Inflammatory macrophage (primary cell): ENCODE measurements at places on chromosomes 7 and 10.

- DNase-seq: no peak
Observed at GRCh38 chr7:122268101-122268500, 36.4 kb downstream of the FEZF1 start.

DNA sequence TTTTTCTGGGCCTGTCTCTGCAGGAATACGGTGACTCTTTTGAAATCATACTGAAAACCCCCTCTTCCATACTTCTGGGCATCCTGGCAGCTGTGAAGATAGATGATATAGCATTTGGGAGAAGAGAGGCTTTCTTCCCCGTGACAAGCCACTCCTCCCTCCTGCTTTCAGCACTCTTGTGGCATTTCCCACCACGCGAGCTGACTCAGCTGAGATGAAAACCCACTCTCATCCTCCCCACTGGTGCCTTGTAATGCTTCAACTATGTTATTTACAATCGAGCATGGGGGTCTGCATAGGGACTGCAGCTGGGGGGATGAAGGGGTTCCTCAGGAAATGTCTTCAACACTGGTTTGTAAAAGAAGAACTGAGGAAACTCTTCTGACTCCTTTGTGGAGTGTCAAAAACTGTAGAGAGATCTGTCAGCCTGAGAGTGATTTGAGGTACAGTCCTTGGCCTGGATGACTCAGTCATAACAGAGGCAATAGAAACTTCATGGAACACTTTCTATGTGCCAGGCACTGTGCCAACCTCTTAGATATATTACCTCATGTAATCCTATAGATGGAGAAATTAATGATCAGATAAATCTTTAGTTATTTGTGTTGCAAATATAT lies 1.7 kb upstream of the TBATA start:
- DNase-seq: peak; percentile 28

DNA sequence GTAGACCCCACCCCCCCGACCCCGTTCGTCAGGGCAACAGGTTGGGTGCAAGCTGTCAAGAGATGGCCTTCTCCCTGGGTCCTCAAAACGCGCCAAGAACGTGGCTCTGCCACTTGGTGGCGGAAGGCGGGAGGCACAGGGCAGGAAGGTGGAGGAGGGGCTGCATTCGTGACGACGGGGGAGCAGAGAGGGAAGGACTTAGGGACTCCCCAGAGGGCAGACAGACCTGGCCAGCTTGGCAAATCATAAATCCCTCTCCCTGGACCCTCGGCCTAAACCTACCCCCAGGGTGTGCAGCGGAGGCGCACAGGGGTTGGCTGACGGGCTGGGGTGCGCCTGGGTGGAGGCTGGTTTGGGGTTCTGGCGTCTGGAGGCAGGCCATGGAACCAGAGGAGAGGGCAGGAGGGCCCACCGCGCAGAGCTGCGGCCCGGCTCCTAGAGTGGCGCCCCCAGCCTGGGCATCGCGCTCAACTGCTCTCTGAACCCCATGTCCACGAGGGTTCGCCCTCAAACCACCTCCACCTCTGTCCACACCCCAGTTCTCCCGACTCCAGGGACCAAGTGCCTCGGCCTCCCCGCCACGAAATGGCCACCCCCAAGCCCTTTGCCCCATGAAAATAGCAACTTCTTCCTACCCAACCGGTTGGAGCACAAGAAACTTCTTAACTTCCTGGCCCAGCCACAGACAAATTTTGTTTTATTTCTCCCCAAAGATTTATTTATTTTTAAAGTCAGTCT lies 10.8 kb upstream of the GATA3 start:
- DNase-seq: no peak

DNA sequence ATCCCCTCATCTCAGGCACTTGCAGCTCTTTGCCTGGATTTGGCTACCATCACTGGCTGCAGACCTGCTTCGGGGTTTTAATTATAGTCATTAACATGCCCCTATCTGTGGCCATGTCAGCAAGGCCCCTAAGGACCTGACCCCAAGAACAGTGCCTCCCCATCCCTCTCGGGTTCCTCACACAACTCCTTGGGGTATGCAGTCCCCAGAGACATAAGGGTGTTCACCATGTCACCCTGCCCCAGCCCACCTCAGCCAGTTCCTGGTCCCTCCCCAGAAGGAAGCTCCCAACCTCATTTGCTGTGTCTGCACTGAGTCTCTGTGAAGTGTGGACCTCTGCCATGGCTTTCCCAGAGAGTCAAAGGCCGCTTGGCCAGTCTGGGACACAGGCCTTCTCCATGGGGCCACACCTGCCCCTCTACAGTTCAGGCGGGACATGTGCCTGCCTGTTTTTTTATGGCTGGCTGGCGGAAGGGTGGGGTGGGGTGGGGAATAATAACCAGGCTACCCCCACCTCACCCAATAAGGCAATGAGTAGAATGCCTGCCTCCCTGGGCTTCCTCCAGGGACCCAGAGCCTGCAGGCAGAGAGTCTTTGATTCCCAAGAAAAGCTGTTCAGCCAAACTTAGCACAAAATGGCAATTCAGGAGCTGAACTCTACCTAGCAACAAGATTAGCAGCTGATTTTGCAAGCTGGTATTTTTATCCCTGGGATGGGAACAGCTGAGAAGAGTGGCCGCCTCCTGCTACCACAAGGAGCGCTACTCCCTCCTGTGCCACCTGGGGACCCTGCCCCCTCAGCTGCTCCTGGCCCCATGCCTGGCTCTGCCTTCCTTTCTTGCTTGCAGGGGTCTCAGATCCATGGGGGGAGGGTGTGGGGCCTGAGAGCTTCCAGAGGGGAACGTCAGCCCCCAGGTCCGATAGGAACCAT lies 23.7 kb upstream of the CAMK2B start:
- DNase-seq: no peak

GRCh38 chr10:100586959-100587358 lies 51.2 kb downstream of the HIF1AN start:
- DNase-seq: no peak

- no peak for DNase-seq
Observed at GRCh38 chr10:31819391-31819820, 109.2 kb downstream of the ARHGAP12 start.

DNA sequence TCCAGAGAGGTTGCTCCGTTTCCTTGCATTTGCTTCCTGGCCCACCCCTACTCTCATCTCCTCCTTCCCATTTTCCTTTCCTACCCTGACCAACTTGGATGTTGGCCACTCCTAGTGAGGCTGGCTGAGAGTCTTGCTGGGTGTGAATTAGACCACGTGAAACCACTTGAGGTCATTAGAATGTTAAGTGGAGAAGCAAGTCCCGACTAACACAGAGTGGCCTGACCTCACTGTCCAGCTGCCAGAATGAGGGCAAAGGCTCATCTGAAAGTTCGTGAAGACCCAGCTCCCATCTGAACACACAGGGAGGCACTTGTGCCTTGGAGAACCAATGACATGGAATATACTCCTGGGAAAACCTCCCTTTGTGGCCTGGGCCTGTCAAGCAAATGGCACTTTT lies 80.8 kb downstream of the WDR11 start:
- no peak for DNase-seq

DNA sequence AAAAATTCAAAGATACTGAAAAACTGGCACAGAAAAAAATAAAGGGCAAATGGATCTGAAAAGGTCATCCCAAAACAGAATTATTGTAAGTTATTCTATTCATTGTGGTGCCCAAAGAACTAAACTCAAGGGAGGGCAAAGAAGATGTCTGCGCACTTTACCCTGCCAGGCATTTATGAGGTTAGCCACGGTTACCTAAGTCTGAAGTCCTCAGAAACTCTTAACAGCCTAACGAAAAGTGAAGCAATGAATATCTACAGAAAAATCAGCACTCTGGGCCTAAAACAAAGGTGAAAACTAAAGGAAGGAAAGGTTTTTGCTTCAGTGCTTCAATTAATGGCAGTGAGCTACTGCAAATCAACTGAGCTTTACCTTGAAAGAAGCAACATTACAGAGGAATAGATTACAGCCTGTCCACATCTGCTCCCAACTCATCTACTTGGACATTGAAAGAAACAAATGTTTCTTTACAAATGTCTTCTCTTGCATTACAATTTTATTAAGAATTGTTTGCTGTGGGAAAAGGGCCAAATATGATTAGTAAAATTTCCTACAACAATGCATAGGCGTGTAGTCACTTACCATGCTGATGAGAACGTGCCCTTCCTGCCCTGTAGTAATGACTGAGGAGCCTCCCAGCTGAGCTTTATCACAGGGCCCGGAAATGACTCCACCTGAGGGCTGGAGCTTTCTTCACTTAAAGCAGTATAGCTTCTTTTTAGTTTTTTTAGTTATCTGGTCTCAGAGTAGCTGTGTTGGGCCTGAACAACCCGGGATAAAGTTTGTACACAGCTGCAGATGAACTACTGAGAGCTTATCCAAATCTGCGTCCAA lies at the start of gene TUBAL3:
TSS of gene TUBAL3 (minus strand) at position 621 of the 834 bp plus-strand sequence. CDS start at position 585, 36 bp downstream.
- DNase-seq: no peak

- no peak for DNase-seq
Observed at GRCh38 chr7:114937446-114937845, 15.6 kb downstream of the MDFIC start.

DNA sequence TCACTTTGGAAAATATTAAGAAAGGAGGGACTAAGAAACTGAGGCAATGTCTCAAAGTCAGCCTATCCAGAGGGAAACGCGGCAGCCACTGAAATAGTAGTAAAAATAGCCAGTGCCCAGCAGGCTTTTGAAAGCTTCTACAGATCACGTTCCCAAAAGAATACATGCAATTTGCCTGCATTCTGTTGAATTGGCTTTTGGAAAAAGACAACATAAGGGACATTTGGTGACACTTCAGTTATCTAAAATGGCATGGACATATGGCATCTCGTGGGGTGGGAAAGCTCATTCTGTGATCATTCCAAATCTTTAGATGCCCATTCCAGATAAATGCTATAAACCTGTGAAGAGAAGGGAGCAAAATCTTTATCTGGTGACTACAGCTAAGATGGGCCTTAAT lies 82.8 kb upstream of the PDE1C start:
- DNase-seq: no peak

DNA sequence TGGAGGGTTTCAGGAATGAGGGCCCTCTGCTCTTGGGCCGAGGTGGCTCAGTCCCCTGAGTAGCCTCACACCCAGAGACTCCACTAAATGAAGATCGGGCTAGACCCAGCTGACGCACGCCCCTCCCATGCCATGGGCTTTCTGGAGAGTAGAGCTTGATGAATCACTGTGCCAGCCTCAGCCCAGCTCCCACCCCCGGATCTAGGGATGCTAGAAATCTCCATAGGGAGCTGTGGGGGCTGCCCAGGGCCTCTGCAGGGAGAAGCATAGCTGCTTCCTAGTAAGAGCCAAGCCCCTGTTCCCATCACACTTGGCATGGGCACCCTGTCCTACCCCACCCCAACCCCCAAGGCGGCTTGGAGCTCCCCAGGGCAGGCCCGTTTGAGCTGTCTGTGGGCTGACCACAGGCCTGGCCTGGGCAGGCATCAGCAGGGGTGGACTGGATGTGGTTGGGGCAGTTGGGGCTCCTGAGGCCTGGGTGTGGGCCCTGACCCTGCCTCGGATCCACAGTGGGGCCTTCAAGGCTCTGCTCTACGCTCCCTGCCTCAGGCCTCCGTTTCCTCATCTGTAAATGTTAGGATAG lies 121.2 kb downstream of the ZMIZ1 start:
- DNase-seq: no peak

DNA sequence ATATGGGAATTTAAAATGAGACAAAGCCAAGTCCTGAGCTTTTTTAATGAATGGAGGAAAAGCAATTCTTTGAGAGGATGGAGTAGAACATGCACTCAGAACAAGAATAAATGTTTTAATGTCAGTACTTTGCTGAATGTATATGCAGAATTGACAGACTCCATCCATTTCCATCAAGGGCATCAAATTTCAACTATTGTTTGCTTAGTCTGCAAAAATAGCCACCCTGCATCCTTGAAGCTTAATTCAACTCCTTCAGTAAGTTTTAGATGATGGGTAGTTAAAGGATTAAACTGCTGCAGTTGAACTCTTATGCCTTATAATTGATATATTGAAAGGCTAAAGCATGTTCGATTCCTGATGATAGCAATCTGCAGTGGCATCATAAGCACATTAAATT lies 99.7 kb upstream of the IFRD1 start:
- DNase-seq: no peak

GRCh38 chr7:128398841-128399135 lies 11.0 kb downstream of the IMPDH1 start:
- DNase-seq: no peak

DNA sequence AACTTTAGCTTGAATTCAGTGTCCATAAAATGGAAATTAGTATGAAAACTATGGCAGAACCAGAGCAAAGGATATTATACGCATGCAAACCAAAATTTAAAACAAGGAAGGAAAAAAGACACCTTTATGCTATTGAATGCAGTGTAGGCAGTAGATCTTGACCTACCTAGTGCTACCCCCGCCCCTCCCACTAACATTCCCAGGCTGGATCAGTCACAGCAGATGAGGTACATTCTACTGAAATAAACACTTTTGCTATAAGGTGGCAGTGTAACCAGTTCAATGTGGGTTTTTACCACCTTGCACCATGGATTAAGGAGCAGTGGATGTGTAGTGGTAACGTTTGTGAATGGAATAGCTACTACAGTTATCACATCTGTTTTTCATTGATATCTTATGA lies 27.9 kb downstream of the SRI start:
- no peak for DNase-seq

DNA sequence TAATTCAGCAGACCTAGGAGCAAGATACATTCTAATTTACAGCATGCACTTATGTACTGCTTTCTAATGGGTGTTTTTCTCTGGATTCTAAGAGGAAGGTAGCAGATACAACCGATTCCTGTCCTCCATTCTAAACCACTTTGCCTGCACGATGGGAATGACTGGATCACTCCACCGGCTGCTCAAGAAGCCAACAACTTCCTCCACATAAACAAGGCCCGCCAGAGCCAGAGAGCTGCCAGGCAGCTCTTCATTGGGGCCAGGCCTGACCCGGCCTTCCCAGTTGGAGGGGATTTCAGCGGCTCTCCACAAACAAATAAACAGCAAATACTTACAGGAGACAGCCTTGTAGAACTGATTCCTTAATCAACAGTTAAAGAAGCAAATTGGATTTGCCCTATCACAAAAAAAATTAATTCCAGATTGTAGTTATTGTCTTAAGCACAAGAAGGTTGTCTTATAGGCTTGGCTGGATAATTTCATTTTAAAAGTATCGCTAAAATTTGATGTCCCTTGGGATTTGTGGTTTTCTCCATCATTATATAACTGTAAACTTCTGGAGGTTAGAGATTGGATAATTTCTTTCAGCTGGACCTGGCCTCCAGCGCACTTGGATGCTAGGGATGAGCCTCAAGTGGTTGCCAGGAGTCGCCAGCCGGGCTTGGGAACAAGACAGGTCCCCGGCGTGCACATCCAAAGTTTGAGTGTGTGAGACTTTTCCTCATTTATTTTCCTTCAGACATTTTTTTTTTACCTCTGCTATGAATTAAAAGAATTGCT lies 20.9 kb downstream of the EBF3 start:
- no peak for DNase-seq

DNA sequence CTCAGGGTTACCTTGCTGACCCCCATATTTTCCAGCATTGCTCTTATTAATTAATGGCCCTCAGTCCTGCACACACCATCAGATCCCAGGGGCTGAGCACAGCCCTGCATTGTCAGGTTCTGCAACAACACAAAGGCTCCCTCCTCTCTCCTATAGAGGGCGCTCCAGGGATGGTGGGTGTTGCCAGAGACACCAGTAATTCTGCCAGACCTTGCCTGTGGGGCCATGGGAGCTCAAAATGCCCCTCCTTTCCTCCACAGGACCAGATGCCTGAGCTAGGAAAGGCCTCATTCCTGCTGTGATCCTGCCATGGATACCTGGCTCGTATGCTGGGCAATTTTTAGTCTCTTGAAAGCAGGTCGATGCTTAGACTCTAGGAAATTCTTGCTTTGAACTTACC lies 42.8 kb upstream of the PRSS58 start:
- DNase-seq: no peak
